ENCODE measurements at places on chromosomes 1 and 21.

DNA sequence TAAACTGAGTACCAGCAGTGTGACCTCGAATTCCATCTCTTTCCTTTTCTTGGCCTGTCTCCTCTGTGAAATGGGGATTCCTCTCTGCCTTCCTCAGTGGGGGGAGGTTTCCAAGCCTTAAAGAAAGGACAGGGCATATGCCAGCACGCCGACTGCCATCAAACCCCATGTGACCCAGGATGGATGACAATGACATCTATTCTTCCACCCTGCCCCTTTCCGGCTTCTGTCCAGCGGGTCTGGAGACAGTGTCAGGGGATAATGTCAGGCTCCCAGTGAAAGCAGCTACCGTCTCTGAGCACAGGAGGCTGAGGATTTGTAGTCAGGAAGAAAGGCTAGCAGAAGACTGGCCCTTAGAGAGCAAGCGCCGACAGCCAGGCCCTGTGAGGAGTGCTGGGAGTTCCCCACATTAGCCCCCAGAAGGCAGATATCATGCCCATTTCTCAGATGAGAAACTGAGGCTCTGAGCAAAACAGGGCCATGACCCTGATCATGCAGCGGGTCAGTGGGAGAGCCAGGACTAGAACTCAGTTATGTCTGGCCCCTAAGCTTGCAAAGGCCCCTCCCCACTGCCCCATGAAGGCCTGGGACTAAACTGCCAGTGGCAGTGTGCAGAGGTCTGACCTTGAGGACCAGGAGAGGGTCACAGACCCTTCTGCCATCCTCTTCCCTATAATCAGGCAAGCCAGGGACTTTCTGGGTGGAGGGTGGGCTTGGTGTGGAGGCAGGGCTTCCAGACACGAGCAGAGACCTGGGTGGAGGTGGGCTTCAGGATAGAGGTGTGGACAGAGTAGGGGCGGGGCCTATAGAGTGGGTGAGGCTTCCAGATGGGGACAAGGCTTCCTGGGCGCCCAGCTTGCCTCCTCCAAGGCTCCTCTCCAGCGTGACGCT is 30.1 kb downstream of the CDCA8 start:
- no peak for DNase-seq

DNA sequence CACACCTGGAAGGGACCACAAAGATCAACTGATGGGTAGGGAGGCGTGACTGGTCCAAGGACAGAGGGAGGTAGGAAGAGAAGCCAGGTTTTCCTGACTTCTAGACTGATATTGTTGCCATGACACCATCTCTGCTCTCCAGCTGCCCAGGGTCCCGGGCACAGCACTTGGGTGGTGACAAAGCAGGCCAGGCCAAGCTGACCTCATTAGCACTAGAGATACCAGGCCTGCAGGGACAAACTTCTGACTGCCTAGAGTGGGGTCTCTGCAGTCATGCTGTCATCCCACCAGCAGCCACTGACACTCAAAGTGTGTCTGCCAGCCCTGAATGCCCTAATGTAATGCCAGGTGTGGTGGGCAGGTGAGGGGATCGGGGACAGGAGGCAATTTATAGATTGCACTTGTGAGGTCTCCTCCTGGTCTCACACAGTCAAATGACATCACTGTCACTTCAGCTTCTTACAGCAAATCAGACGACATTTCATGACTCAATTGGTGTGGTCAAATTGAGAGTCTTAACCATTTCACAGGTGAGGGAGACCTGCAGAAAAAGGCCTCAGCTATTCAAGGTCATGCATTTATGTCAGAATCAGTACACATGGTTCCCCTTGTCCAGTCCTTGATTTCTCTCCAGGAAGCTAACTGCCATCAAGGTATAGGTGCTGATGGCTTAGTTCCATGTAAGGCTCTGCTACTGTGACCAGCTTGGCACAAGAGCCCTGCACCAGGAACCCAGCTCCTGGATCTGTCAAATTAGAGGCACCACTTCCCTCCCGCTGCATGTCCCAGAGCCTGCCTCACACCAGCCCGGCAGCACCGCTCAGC is 2.7 kb downstream of the SLC9A1 start:
- no peak for DNase-seq

DNA sequence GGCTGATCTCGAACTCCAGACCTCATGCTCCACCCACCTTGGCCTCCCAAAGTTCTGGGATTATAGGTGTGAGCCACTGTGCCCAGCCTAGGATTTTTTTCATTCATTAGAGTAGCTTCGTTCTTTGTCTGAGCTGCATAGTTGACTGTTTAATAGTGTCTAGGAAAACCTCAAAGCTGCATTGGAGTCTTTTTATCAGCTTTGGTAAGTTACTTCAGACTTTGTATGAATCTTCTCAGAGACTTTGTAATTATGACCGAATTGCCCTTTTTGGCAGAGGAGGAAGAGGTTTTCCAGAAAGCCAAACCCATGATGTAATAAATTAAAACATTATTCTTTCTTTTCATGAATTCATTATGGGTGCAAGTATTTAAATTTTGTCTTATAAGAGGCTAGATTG is 5.1 kb downstream of the DNAJB4 start:
- no peak for DNase-seq

GRCh38 chr1:205043866-205044265 is 854 bp downstream of the CNTN2 start:
- no peak for DNase-seq

DNA sequence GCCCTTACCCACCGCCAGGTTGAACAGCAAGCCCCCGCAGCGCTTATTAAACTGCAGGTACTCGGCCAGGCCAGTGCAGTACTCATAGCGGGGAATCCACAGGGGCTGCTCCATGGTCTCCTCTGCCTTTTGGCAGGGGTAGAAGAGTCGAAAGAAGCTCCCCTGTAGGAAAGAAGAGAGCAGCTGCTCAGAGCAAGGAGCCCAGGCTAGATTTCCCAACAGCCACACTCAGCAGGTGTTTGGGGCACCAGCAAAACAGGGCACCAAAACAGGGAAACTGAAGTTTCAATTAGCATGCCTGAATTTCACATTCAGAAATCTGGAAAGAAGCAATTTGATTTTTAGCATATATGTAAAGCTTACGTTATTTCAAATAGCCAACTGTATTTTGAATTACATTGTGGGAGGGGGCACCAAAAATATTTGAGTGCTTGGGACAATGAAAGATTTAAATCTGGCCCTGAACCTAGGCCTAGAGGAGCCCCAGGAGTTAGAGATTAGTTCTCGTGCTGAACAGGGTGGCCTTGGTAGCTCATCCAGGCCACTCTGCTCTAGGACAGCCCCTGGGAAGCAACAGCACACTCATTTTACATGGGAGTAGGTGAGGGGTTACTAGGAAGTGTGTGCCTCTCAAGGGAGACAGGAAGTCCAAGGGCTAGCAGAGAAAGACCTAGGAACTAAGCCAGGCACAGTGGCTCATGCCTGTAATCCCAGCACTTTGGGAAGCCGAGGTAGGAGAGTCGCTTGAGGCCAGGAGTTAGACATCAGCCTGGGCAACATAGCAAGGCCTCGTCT is 8.2 kb downstream of the PAFAH2 start:
- no peak for DNase-seq

DNA sequence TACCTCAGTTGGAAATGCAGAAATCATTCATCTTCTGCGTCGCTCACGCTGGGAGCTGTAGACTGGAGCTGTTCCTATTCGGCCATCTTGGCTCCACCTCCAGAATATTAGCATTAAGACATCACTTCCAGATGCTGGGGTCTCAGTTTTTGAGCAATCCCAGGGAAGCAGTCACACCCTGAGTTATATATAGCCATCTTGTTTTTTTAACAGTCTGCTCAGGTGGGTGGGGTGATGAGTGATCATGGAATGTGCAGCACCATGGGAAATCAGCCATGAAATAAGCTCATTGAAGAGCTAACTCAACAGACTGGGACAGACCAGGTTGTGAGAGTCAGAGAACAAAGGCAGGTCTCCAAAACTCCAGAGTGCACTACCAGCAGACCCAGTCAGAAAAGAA is 27.0 kb upstream of the HMGB4 start:
- no peak for DNase-seq

DNA sequence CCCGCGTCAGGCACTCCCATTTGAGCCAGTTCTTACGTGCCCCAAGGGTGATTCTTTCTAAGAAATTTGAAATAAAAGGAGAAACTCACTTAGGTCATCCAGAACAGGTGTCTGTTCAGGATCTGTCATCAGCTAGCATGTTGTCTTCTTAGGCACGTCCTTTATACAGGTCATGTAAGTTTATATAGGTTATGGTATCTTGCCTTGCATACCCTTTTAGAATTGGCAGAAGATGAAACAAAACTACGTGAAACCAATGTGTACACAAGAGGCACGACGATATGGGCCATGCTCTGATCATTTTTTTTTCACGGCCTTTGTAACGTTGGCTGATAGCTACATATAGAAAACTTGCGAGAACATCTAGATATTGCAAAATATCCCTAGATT is 579 bp upstream of the GTF2B start:
- DNase-seq, result no peak

GRCh38 chr1:56135864-56136147 is 443.6 kb downstream of the PLPP3 start:
- DNase-seq, result no peak

DNA sequence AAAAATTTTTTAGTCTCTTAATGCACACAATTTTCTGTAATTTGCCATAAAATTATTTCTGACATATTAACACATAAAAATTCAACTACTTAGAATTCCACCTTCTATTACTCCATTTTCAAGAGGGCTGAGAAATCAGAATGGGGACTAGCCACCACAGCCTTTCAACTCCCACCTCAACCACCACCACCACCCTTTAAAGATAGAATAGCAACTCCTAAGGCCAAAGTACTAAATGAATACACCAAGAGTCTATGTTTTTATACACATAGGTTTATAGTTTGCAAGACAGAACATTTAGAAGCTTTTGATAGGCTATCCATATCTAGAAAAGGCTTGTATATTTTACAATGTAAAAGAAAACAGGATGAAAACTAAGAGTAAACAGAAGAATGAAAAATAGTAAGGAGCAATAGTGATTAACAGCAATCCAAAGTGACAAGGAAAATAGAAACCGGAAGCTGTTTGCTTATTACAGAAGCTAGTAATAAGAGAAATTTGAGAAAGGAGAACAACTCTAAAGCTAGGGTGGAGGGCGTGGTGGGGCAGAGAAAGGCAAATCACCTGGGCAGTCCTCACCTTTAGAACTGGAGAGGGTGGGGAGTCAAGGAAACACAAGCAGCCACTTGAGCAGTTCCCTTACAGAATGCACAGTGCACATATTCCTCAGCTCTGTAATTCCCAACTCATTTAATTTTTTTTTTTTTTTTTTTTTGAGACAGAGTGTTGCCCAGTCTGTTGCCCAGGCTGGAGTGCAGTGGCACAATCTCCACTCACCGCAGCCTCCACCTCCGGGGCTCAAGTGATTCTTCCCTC is 27.7 kb downstream of the EPS15 start:
- DNase-seq, result no peak

- peak; percentile 32 for DNase-seq
These were observed 1.1 kb downstream of the SKI start for GRCh38 chr1:2229037-2229864.

GRCh38 chr1:156124557-156125483 is 10.3 kb downstream of the LMNA start:
- no peak for DNase-seq

DNA sequence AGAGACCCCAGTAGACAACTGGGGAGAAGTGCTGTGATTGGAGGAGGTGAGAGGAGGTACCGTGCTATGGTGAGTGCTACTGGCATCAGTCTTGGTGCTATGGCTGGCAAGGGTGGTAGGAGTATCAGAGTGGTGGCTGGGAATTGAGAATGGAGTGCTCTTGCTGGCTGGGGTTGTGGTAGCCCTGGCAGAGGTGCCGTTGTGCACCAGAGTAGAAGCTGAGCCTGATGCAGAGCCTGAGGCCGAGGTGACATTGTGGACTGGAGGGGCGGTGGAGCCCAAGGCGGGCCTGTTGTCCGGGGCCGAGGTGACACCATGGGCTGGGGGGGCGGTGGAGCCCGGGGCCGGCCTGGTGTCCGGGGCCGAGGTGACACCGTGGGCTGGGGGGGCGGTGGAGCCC is 14.6 kb downstream of the TRIM46 start:
- no peak for DNase-seq

GRCh38 chr1:210907251-210907805 is 226.6 kb downstream of the KCNH1 start:
- DNase-seq, result no peak

- DNase-seq, result no peak
These were observed at the start of gene GPR137B for GRCh38 chr1:236142253-236143103. GPR137B (plus strand) TSS chr1:236142539; CDS start chr1:236142623, 84 bp downstream.

DNA sequence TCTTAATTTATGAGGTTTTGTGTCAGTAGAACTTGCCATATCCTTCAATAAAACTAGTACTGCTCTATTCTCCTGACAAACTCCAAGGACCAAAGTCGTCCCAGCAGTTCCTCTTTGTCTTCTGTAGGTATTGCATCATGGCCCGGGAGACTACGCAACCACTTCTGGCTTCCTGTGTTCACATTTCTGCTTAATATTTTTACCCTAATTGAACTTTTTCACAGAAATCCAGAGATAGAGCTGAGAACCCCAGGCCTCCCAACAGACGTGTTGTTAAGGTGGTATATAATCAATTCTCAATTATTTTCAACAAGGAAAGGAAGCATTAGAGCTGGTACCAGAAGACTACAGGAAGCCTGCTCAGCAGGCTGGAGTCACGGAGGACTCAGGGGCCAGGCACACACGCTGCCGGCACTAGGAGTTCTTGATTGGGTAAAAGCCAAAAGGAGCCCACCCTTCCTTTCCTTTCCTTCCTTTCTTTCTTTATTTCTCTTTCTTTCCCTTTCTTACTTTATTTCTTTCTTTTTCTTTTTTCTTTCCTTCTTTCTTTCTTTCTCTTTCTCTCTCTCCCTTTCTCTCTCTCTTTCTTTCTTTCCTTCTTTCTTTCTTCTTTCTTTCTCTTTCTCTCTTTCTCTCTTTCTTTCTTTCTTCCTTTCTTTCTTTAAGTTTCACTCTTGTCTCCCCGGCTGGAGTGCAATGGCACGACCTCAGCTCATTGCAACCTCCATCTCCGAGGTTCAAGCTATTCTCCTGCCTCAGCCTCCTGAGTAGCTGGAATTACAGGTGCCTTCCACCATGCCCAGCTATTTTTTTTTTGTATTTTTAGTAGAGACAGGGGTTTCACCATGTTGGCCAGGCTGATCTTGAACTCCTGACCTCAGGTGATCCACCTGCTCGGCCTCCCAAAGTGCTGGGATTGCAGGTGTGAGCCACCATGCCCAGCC is 173.7 kb downstream of the ZBTB18 start:
- no peak for DNase-seq

- DNase-seq, result no peak
These were observed 20.0 kb downstream of the S100A6 start for GRCh38 chr1:153515504-153516394.

DNA sequence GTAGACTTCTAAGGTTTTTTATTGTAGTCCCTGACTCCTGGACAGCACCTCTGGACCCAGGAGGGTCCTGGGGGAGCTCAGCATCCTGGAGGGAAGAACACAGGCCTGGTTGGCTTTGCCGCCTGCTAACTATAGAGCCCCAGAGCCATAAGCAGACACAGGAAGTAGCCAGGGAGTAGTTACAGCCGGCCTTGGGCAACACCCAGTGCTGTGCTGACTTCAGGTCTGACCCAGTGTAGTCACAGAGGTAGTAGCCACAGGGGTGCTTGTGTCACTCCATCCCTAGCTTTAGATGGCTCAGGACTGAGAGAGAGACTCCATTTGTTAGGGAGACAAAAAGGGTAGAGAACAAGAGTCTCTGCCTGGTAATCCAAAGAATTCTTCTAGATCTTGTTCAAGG is 21.9 kb downstream of the MCOLN2 start:
- DNase-seq, result no peak

GRCh38 chr1:98251497-98251896 is 330.7 kb upstream of the DPYD start:
- no peak for DNase-seq

GRCh38 chr1:40636777-40637176 is 28.7 kb downstream of the RIMS3 start:
- no peak for DNase-seq
